ENCODE measurements at places on chromosomes 16 and 17.
A peak's percentile ranks its signal among the peaks of the same experiment; 100 is the strongest.

GRCh38 chr16:48511071-48511540 lies 98.9 kb downstream of the N4BP1 start:
- DNase-seq: peak; percentile 70

- DNase-seq: no peak
Measured at GRCh38 chr16:6149031-6149430, 1051.4 kb upstream of the EEF2KMT start.

GRCh38 chr17:44105941-44106340 lies 17.5 kb downstream of the HDAC5 start:
- DNase-seq: no peak

GRCh38 chr17:21551081-21551881 lies 141.0 kb upstream of the KCNJ18 start:
- peak; percentile 88 for DNase-seq
